Parietal lobe (tissue), 2 donors: ENCODE measurements at places on chromosomes 13 and 19. TPM values are rescaled to one million over a fixed set of nuclear protein-coding genes. Genes with fewer than 3 reads are reported as not detected.

FGF9 gene
- 10.3 TPM for total RNA-seq

CEACAM20 gene
- total RNA-seq = not detected

BCAM gene
- total RNA-seq = 3.4 TPM

FFAR2 gene
- not detected for total RNA-seq

ZNF136 gene
- total RNA-seq = 26.3 TPM

CEACAM18 gene
- not detected for total RNA-seq

BABAM1 gene
- total RNA-seq = 61.3 TPM

KIR3DL2 gene
- not detected for total RNA-seq

C19orf73 gene
- total RNA-seq = not detected

OR7E24 gene
- not detected for total RNA-seq

NLRP9 gene
- not detected for total RNA-seq

ANKLE1 gene
- total RNA-seq = 1.3 TPM

LAIR1 gene
- 1.3 TPM for total RNA-seq

SBSN gene
- not detected for total RNA-seq

CNFN gene
- not detected for total RNA-seq

OR7D2 gene
- not detected for total RNA-seq

ERICH6B gene
- not detected for total RNA-seq

FGF21 gene
- not detected for total RNA-seq

PINLYP gene
- 14.4 TPM for total RNA-seq

CEACAM4 gene
- total RNA-seq = not detected

KANK3 gene
- 3.8 TPM for total RNA-seq
